Upper lobe of right lung (tissue), 1 donor: ENCODE measurements at places on chromosomes 4 and X. TPM values are rescaled to one million over a fixed set of nuclear protein-coding genes. Genes with fewer than 3 reads are reported as not detected.

The SCML2 gene
- total RNA-seq = 0.81 TPM

The HPGDS gene
- 15.8 TPM for total RNA-seq

The GRIA2 gene
- total RNA-seq = not detected

The RRAGB gene
- 14.9 TPM for total RNA-seq

The PPARGC1A gene
- total RNA-seq = 14.2 TPM

The KLB gene
- total RNA-seq = 0.87 TPM

DNA sequence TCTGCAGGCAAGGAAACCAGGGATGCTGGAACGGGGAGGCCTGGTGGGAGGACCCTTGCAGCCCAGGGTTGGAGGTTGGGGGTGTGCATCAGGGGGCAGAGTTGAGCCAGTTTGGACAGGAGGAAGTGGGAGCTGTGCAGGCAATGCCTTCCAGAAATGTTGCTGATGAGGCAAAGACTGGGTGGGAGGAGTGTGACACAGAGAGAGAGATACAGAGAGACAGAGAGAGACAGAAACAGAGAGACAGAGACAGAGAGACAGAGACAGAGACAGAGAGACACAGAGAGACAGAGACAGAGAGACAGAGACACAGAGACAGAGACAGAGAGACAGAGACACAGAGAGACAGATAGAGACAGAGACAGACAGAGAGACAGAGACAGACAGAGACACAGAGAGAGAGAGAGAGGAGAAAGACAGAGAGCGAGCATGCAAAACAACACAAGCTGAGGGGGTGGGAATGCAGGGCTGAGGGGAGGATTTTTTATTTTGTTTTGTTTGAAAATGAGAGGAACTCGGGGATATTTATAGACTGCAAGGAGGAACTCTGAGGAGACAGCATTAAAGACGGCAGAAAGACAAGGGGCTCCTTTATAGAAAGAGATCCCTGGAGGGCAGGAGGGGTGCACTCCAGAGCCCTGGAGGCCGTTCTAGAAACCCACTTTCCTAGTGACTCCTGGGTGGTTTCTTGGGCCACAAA, 1.9 kb upstream of the HAUS3 start:
- no peaks in the 10 kb centered on the region for H3K27me3 ChIP-seq
- H3K4me1 ChIP-seq = peaks cover 40% of the 10 kb centered on the region
- peak; percentile 69 for DNase-seq
- H3K27ac ChIP-seq = peak overlapping the region; percentile 34
- H3K4me3 ChIP-seq = no peak overlapping the region

GRCh38 chrX:24607616-24608015, 39.5 kb downstream of the PCYT1B start:
- no peaks in the 10 kb centered on the region for H3K36me3 ChIP-seq
- no peak overlapping the region for H3K4me3 ChIP-seq
- DNase-seq = no peak
- H3K27me3 ChIP-seq = no peaks in the 10 kb centered on the region
- H3K27ac ChIP-seq = no peak overlapping the region

DNA sequence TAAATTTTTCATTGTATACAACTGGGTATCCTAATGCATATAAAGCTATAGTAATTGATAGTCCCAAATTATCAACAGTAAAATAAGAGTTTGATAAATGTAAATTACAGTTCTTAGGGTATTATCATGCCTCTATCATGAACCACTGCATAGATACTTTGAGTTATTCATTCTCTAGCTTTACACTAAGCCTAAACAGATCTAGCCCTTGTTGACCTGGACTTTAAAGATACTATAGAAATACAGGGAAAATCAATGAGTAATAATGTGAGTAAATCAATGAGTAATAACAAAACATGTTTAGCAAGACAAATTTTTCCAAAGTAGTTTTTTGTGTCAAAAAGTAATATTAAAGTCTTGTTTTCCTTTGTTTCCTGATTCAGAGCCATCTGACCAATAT, 228.4 kb downstream of the SCFD2 start:
- DNase-seq = no peak
- no peak overlapping the region for H3K27ac ChIP-seq
- no peaks in the 10 kb centered on the region for H3K4me1 ChIP-seq
- H3K27me3 ChIP-seq = no peaks in the 10 kb centered on the region

GRCh38 chr4:146329050-146329716, 114.8 kb downstream of the REELD1 start:
- no peaks in the 10 kb centered on the region for H3K27me3 ChIP-seq
- no peak overlapping the region for H3K4me3 ChIP-seq
- DNase-seq = no peak
- no peak overlapping the region for H3K27ac ChIP-seq
- H3K4me1 ChIP-seq = no peaks in the 10 kb centered on the region
- H3K36me3 ChIP-seq = no peaks in the 10 kb centered on the region

DNA sequence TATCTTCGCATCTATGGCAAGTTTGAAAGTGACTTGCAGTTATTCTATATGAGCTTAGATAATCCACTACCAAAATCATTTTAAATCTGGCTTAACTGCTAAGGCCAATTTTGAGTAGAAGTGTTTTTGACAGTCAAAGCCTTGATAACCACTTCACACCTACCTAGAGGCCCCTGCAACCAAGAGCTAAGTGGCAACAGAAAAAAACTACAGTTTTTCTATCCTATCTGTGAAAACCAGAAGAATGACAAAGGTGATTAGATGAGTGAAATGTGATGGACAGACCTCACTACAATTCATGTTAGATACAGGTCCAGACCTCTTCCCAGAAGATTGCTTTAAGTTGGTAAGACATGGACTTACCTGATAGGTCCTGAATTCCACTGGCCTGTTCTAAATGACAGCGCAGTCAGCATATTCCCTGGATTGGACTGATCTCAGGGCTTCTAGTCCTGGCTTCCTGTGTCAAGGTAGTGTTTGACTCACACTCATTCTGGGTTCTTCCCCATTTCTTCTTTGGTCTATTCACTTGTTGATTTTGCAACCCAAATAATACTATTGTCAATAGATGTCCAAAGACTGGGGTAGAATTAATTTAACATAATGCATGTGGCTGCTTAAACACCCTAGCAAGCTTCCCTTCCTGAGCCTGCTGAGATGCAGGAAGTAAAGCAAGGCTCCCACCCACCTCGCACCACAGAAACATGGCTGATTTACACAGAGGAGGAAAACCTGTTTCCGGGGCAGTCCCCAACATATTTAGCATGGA, 65.1 kb downstream of the PPP3CA start:
- H3K4me3 ChIP-seq = no peak overlapping the region
- DNase-seq = no peak
- H3K4me1 ChIP-seq = peaks cover 39% of the 10 kb centered on the region
- H3K27ac ChIP-seq = peak overlapping the region; percentile 11

GRCh38 chr4:146346276-146346675, 131.9 kb downstream of the REELD1 start:
- H3K4me3 ChIP-seq = no peak overlapping the region
- H3K4me1 ChIP-seq = no peaks in the 10 kb centered on the region
- no peaks in the 10 kb centered on the region for H3K27me3 ChIP-seq
- no peak for DNase-seq
